ENCODE measurements at places on chromosomes 7 and 10.

GRCh38 chr10:122642726-122643605 is 56.7 kb downstream of the C10orf120 start:
- no peak for DNase-seq

- no peak for DNase-seq
Measured at GRCh38 chr7:112224186-112224585, 17.7 kb downstream of the ZNF277 start.

DNA sequence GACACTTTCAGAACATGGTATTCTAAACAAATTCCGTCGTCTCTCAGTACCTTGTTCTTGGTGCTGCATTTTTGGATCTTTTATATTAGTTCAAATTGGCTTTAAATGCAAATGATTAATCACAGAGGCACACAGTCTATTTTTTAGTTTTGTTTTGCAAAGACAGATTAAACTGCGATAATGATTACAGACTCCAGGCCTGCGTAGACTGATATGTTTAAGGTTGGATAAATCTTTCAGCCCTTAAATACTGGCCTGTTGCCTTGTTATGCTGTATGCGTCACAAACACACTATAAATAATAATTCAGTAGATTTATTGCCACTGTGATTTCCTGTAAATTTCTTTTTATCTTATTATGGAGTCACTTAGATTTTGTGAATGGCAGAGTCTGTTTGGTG is 19.3 kb downstream of the CACNB2 start:
- no peak for DNase-seq

- DNase-seq: no peak
Measured at GRCh38 chr7:105015390-105015965, 1.5 kb downstream of the KMT2E start.

DNA sequence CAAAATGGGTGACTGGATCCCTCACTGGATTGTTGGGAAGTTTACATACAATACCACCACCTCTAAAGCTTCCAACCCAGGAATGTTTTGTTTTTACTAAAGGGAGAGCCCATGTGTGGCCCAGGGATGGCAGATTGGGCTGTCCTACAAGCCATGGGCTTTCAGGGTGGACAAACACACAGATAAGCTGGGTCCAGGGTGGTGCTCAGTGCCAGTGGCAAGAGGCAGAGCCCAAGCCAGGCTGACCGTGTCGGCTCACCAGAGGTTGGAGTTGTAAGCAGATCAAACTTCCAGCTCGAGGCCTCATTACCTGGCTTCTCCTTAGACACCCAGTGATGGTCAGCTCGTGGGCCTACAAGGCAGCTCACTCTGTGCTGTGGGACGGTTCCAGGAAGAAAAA is 52.3 kb downstream of the CDH23 start:
- DNase-seq: no peak

GRCh38 chr10:1166101-1166827 is 110.1 kb downstream of the WDR37 start:
- DNase-seq: no peak

GRCh38 chr7:69765879-69766278 is 167.6 kb downstream of the AUTS2 start:
- no peak for DNase-seq

DNA sequence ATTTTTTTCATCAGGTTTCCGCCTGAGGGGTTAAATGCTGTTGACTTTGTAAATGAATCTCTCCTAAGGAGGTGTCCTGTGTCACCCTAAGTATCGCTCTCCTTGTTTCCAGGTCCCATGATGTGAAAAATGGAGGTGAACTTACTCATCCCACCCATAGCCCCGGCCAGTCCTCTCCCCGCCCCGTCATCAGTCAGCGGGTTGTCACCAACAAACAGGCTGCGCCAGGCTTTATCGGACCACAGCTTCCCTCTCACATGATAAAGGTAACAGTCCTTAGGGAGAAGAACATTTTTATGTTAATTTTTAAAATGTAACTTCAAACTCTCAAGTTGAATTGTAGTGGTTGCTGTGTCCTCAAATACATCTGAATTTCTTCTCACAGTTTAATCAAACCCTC is 116.5 kb downstream of the ANKRD61 start:
- DNase-seq: no peak

- DNase-seq: no peak
Measured at GRCh38 chr7:46508583-46508982, 587.5 kb upstream of the IGFBP3 start.

DNA sequence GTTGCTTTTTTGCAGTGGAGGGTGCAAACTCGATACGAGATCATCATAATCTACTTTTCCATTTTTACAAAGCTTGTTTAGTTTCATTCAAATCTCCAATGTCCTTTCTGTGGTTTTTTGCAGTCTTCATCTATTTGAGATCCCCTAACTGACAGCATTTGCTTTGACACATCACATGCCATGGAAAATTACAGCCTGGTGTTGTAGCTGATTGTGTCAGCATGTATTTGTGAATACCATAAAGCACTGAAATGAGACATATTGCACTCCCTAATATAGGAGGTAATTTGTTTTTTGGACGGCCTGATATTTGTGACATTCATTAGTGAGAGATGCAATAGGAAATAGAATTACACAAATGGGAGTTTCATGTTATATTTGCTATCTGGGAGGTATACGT is 620.8 kb downstream of the KCNMA1 start:
- DNase-seq: no peak
